Tongue (tissue), 3 donors: ENCODE measurements at places on chromosomes 13 and 19.

DNA sequence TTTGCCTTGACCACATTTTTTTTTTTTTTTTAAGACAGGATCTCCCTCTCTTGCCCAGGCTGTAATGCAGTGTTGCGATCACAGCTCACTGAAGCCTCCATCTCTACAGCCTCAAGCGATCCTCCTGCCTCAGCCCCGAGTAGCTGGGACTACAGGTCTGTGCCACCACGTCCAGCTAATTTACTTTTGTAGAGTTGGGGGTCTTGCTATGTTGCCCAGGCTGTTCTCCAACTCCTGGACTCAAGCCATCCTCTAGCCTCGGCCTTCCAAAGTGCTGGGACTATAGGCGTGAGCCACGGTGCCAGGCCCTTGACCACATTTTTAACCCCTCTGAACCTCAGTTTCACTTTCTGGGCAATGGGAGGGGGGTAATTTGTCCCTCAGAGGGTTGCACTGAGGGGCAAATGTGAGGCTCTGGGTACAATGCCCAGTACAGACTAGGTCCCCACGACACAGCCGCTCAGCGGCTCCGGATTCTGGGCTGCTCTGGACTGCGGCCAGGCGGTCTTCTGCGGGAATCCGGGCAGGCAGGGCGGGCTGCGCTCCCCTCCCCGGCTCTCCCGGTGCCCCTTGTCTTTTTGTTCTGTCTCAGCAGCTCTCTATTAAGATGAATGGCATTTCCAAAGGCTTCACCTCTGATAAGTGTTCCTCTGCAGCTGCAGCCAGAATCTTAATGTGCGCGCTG is 3.8 kb upstream of the ALOX5AP start:
- DNase-seq, result no peak

DNA sequence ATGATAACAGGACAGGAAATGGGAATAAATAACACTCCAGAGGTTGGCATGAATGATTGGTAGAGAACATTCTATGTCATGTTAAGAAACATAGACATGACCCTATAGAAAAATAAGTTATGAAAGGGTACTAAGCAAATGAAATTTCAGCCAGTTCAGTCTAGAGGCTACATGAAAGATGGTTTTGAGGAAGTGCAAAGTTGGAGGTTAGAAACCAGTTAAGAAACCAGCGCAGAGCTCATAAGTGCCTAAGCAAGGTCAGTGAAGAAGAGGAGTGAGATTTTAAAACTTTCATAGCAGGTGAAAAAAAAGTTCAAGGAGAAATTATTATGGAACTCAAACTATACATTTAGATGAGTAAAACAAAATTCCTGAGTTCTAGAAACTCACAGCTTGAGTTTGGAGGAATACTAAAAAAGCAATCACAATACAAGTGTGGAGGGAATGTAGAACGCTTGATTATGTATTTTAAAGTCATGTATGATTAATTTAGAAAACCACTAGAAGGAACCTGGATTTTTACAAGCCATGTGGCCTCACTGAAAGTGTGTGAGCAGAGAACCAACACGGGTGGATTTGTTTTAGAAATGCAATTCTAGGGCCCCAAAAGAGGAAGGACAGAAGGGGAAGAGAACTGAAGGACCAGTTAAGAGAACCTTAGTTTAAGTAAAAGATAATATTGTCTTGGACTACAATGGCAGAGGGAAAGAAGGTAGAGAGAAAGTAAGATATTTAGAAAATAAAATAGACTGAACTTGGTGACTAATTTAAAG is 162.4 kb downstream of the PCDH20 start:
- no peak for DNase-seq

GRCh38 chr13:108302279-108302678 is 32.8 kb downstream of the TNFSF13B start:
- no peak for DNase-seq

DNA sequence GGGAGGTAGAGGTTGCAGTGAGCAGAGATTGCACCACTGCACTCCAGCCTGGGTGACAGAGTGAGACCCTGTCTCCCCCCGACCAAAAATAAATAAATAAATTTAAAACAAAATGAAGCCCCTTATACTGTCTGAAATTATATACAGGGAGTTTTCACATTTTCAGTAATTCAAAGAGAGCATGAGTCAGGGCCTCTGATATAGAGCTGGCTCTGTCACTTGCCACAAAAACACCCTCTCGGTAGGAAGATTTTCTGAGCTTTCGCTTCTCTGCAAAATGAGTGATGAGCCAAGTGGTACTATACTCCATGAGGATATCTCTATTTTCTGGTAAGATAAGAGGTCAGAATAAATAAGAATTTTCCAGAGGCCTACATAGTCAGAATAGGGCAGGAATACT is 462.9 kb downstream of the COG6 start:
- DNase-seq, result no peak

DNA sequence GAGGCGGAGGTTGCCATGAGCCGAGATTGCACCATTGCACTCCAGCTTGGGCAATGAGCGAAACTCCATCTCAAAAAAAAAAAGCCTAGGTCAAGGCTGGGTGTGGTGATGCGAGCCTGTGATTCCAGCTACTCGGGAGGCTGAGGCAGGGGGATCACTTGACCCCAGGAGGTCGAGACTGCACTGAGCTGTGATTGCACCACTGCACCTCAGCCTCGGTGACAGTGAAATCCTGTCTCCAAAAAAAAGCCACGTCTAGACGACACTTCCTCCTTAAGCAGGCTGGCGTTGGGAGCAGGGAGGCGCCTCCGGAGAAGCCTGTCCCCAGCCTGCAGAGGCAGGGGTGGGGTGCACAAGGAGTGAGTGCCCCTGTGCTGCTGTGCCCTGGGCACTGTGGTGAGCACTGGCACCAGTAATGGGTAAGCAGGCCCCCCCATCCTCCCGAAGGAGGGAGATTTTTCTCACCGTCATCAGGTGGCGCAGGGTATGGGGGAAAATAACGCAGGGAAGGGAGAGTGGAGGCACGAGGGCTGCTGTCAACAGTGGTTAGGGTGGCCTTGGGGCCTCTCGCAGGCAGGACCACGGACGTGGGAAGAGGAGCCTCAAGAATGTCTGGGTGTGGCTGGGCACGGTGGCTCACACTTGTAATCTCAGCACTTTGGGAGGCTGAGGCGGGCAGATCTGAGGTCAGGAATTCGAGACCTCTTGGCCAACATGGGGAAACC is 706 bp downstream of the P2RY11 start:
- no peak for DNase-seq

GRCh38 chr19:54473071-54473891 is at the start of gene CDC42EP5:
TSS of gene CDC42EP5 (minus strand) at chr19:54473296. CDS start at chr19:54465547, 7,749 bp downstream.
- DNase-seq, result peak; percentile 95
